A549 treated with AZD2906 at 1 μM for 4 hours (cell line): ENCODE measurements at places on chromosomes 16 and 17. TPM values are rescaled to one million over a fixed set of nuclear protein-coding genes. Genes with fewer than 3 reads are reported as not detected.

Gene PERCC1
- not detected in 5 replicates for total RNA-seq

Gene KCNH6
- not detected in 5 replicates for total RNA-seq

Gene NHLRC4
- total RNA-seq = 0.18 to 0.30 TPM (median 0.23 TPM) in 5 replicates

Gene CD300LB
- total RNA-seq = 0.05 to 0.14 TPM (median 0.05 TPM) in 4 of 5 replicates, not detected in the other

Gene C1QTNF1
- total RNA-seq = 57.9 to 66.6 TPM (median 59.1 TPM) in 5 replicates

Gene KREMEN2
- total RNA-seq = 1.4 to 2.0 TPM (median 1.8 TPM) in 5 replicates

Gene IL32
- 23.0 to 37.5 TPM (median 30.1 TPM) in 5 replicates for total RNA-seq

Gene MAPT
- 1.7 to 2.2 TPM (median 2.0 TPM) in 5 replicates for total RNA-seq

Gene COPRS
- 107 to 171 TPM (median 152 TPM) in 5 replicates for total RNA-seq

Gene FZD2
- total RNA-seq = 23.6 to 37.5 TPM (median 34.8 TPM) in 5 replicates

Gene WNT3
- 3.9 to 4.5 TPM (median 4.4 TPM) in 5 replicates for total RNA-seq

Gene RPRML
- 0.74 to 1.0 TPM (median 0.77 TPM) in 5 replicates for total RNA-seq

Gene ZSCAN10
- total RNA-seq = 0.03 to 0.05 TPM in 2 of 5 replicates, not detected in the others

Gene PRSS27
- total RNA-seq = 1.1 to 2.3 TPM (median 1.8 TPM) in 5 replicates

Gene SRCIN1
- total RNA-seq = 1.3 to 3.5 TPM (median 2.6 TPM) in 5 replicates
